ENCODE measurements at places on chromosomes 2 and 18.

- no peak for DNase-seq
These were observed 38.8 kb upstream of the ERMN start for GRCh38 chr2:157364257-157364974.

DNA sequence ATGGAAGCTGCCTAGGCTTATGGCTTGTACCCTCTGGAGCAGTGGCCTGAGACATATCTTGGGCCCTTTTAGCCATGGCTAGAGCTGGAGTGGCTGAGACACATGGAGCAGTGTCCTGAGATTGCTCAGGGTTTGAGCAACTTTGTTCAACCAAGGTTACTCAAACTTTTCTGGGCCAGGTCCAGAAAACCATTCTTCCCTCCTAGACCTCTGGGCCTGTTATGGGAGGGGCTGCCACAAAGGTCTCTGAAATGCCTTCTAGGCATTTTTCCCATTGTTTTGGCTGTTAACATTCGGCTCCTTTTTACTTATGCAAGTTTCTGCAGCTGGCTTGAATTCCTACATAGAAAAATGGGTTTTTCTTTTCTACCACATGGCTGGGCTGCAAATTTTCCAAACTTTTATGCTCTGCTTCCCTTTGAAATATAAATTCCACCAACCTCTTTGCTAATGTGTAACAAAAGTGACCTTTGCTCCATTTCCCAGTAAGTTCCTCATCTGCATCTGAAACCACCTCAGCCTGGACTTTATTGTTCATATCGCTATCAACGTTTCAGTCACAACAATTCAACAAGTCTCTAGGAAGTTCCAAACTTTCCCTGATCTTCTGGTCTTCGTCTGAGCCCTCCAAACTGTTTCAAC lies 84.9 kb upstream of the MAP4K3 start:
- DNase-seq = no peak

GRCh38 chr18:24630346-24630880 lies 170.0 kb downstream of the HRH4 start:
- DNase-seq = no peak

GRCh38 chr18:78138983-78139496 lies 840.6 kb upstream of the SALL3 start:
- DNase-seq = no peak

DNA sequence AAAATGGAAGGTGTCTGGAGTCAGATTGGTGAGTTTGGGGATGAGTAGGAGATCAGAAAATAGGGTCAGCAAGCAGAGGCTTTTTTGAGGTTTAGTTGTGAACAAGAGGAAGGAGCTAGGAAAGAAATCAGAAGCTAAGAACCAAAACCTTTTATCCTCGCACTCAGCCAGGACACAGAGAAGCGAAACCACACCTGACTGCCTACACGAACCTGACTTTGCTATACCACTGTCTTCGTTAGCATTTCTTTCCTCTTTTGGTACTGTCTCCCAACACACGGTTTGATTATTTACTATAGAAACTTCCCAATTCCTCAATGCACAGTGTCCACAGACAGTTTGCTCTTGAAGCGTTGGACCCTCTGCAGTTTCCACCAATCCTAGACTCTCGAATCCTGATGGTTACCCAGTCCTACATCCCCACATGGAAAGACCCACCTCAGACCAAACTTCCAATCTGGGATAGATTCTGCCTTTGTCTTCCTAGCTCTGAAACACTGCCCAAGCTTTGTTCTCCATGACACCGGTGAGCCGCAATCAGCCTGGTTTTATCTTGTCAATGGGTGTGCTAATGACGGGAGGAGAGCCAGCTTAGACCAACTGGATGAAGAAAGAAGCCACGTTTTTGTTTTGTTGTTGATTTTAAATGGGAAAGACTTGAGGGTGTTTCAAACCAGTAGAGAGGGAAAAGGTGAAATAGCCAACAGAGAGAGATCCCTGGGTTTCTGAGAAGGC lies 137.4 kb downstream of the CABLES1 start:
- DNase-seq = no peak

GRCh38 chr2:74834792-74835755 lies 1.1 kb downstream of the HK2 start:
- no peak for DNase-seq

DNA sequence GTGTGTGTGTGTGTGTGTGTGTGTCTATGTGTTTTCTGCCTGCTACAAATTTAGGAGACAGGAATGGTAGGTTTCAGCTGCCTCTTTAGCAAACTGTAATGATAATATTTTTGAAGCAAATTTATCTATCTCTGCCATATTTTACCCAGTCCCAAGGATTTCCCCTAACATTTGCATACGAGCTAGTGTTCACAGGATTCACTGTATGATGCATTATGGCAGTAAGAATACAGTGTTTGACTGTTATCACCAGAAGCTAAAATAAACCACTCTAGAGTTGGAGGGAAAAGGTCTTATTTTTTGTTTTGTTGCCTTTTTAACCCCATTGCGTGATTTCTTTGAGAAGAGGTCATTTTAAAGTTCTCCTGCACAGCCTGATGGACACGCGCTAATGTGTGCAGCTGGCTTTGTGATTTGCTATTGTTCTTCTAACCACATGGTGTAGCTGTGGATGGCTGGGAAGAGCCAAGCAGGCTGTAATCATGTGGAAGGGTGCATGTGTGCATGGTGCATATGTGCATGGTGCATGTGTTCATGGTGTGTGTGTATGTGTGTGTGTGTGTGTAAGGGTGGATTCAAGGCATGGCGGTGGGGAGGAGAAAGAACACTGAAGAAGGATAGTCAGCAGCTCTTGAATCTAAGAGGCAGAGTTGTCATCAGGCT lies 62.4 kb downstream of the PLB1 start:
- DNase-seq = no peak

- DNase-seq = no peak
These were observed 280.1 kb upstream of the STON1 start for GRCh38 chr2:48249631-48250473.

- DNase-seq = no peak
These were observed 55.7 kb downstream of the LRRFIP1 start for GRCh38 chr2:237682856-237683670.

DNA sequence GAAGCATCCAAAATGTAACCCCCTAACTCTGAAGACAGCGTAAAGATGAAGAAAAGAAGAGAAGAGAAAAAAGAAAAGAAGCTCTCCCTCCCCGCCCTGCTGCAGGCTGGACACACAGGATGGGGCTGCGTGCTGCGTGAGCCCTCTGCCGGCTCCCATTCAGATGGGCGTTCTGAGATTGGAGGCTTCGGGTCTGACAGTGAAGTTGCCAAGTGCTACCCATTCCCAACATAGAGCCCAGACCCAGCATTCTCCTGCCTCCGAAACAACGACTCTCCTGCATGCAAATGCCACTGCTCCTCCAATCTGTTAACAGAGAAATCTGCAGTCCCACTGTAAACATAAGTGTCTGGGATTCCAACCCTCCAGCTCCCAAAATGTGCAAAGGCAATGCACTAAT lies 234.9 kb downstream of the BCL11A start:
- no peak for DNase-seq

DNA sequence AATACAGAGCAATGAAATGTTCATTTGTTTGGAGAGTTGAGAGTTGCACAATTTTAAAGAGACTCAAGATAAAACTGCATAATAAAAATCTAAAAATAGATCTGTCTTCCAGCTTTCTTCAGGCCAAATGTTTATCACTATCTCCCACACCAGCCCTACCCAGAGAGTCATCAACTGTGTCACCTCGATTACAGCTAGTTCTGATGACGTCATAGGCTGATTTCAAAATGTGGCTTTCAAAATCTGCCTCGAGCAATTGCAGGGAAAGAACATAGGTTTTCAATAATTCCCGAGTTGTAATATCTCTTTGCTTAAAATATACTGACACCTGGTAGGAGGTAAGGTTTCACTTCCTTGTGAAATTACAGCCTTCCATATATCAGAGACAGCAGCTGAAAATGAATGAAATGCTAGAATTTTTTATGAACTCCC lies 677.6 kb upstream of the ID2 start:
- DNase-seq = peak; percentile 78

DNA sequence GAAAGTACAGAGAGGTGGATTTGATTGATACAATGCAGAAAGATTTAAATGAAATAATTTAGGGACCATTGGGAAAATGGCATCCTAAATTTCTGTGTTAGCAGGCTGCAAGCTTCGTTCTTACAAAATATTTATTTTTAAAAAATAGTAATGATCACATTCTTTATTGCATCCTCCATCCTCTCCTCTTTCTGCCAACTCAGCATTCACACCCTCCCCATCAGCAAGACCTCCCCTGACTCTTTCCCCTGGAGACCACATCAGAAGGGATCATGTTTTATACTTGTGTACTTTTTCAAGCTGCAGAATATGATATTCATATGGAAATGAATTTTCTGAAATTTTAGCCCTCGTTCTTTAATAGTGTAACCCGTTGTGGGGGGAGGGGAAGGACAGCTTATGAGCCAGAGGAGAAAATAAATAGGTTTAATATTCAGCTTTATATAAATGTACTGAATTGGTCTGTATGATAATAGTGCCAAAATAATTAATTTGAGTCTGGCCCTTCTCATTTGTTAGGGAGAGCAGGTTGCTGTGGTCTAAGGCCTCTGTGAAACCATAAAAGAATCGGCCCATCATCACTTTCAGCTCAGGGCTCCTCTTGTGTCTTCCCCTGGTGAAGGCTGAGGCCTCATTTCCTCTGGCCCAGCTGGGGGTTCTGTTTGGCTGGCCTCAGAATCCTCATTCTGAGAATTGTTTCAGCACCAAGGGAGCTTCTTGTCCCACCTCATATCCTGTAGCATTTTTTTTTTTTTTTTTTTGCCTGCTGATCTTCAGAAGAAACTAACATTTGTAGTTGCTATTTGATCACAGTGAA lies 330.8 kb downstream of the TXNL1 start:
- DNase-seq = no peak

- no peak for DNase-seq
These were observed 260.4 kb downstream of the METTL4 start for GRCh38 chr18:2310886-2311285.

- DNase-seq = peak; percentile 97
These were observed 239.5 kb upstream of the REV1 start for GRCh38 chr2:99729104-99730025.

GRCh38 chr2:210633699-210634098 lies 77.3 kb downstream of the CPS1 start:
- DNase-seq = no peak

DNA sequence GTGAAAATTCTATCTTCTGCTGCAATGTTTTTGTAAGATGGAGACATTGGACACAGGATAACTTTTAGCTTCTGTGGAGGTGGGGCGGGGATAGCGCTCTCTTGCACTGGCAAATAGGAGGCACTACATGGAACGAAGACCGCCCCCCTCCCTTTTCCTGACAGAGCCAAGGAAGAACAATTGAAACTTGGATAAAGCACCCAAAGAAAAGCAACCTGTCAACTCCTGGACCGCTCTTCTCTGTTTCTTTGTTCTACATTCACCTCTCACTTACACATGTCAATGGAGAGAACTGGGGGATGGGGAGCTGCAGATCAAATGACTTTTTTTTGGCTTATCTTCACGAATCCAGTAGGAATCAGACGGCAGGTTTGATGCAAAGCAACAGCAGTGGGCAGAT lies 126.3 kb upstream of the CHAC2 start:
- no peak for DNase-seq

DNA sequence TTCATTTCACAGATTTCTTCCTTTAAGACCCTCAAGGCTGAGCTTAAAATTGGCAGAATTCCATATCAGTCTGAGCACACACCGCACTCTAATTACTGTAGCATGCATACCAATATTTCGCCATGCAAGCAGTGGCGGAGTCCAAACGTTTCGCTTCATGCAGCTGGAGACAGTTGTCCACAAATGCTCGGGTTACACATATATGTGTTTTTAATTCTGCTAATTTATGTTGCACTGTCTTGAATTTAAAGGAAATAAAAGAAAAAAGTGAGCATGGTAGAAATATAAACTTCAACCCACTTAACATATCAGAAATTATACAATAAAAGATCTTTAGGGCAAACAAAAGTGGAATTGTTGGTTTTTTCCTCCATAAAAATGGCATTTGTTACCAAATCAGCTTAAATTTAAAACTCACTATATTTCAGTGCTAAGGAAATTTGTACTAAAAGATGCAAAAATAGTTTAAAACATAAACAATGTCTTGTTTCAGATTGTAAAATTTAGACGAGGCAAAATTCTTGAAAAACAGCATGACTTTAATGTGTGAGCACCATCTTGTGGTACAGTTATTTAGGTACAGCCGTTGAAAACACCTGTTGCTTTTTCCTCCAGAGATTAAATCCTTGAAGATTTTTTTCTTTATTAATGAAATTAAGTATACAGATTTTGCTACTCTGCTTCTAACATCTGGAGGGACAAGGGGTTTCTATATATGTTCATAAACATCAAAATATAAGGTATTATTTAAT lies 24.1 kb upstream of the KANSL1L start:
- DNase-seq = no peak

- no peak for DNase-seq
These were observed 3.3 kb upstream of the PROC start for GRCh38 chr2:127414638-127415592.

GRCh38 chr2:138137949-138138348 lies 173.7 kb downstream of the HNMT start:
- no peak for DNase-seq

- DNase-seq = no peak
These were observed 98.0 kb upstream of the ZSWIM2 start for GRCh38 chr2:186946896-186947467.

GRCh38 chr2:239949537-239949936 lies 75.6 kb downstream of the NDUFA10 start:
- no peak for DNase-seq

DNA sequence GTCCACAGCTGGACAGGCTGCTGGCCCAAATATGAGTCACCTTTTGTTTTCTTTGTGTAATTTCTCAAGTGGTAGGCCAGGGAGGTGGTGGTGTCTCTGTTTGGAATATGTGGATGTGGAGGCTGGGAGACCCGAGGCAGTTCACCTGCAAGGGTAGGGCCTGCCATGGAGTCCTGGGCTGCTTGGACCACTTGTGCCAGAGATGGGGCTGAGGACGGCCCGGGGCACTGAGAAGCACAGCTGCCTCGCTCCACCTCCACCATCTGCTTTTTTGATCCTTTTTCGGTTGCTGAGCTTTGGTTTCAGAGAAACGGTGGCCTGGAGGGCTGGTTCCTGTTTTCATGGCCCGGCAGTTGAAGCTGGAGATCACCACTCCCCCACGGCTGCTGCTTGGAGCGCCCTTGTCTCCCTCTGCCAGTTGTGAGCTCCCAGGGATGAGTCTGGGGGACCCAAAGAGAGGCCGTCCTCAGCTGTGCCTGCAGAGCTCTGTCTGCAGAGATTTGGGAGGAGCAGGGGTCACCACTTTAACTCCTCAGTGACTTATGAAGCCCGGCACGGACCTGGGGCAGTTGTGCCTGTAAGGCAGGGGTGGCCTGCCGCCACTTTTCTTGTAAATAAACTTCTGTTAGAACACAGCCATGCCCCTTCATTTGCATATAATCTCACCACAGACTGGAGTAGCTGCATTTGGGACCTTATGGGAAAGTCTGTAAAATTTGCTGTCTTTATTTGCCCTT lies 67.6 kb upstream of the MCFD2 start:
- DNase-seq = no peak

Measured in GM04503 (cell line).